ENCODE measurements at places on chromosomes 12 and 14. TPM values are rescaled to one million over a fixed set of nuclear protein-coding genes. Genes with fewer than 3 reads are reported as not detected.
A peak's percentile ranks its signal among the peaks of the same experiment; 100 is the strongest.

GRCh38 chr12:48157889-48158370 lies 615 bp upstream of the ASB8 start:
- H3K27me3 ChIP-seq = no peaks in the 10 kb centered on the region
- H3K4me3 ChIP-seq = peak overlapping the region; percentile 90
- H3K27ac ChIP-seq = peak overlapping the region; percentile 91

The NFE2 gene
- 0.40 TPM for total RNA-seq

GRCh38 chr12:74957231-74957630 lies 252.4 kb downstream of the KCNC2 start:
- H3K4me3 ChIP-seq = no peak overlapping the region
- no peaks in the 10 kb centered on the region for H3K4me1 ChIP-seq
- H3K36me3 ChIP-seq = no peaks in the 10 kb centered on the region
- H3K27ac ChIP-seq = no peak overlapping the region
- DNase-seq = no peak

DNA sequence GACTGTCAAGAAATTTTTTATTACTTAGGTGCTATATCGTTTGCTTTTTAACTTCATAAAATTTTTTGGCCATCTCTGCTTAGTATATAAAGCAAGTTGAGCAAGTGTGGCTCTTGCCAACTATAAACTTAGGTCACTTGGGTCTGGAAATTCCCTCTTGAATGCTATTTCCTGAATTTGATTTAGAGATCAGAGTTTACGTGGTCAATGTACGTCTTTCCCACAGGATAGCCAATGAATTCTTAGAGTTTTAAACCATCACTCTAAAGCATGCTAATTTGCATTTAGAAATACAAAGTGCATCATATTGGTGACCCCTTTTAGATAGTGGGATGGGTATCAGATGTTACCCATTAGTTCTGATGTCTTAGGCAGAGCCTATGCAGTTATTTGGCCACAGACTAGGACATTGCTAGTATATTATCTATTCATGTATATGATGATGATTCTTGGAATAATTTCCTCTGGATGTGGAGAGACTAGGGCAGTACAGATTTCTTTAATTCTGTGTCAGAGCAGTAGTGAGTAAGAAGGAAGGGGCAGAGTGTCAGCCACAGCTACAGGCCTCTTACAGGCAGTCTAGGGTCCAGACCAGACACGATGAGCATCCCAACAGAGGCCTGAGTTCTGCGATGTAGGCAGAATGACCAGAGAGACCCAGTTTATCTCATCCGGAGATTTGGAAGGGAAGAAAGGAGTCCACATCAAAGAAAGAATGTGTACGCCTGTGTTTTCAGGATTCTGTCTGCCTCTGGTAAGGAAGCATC lies 30.3 kb downstream of the SCN8A start:
- H3K27me3 ChIP-seq = peaks cover 11% of the 10 kb centered on the region
- peaks cover 8% of the 10 kb centered on the region for H3K4me1 ChIP-seq
- no peak overlapping the region for H3K4me3 ChIP-seq
- DNase-seq = no peak

DNA sequence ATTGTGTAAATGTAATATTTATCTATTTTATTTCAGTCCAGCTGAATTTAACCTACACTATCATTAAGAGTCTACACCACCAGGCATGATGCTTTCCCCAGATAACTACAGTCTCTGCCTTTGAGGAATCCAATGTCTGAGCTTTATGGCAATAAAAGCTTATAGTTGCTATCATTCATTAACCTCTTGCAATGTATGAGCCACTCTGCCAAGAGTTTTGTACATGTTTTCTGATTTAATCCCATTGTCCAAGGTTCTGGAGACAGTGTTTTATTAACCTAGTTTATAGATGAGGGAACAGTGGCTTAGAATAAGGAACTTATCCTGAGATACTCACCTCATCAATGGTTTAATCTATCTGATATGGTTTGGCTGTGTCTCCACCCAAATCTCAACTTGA lies 17.1 kb upstream of the KITLG start:
- no peak for DNase-seq
- no peak overlapping the region for H3K4me3 ChIP-seq
- H3K27ac ChIP-seq = no peak overlapping the region
- no peaks in the 10 kb centered on the region for H3K27me3 ChIP-seq

The KLRD1 gene
- total RNA-seq = not detected

DNA sequence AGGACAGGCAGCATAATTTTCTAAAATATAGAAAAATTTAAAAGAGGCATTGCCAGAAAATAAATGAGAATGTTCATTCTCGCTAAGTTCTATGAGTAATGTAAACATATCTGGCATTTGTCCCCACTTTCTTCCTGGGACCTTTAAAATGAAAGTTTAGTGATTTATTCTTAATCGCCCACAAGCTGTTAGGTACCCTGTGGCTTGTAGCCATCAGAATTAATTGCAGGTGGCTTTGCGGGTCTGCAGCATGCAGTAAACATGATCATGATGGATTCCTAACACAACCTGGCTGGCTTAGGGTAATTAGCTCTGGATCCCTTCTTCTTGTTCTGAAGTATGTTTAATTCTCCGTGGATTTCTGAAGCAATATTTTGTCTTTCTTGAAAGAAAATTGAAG lies 103.5 kb upstream of the FRMD6 start:
- peak overlapping the region; percentile 94 for H3K27ac ChIP-seq
- peaks cover 52% of the 10 kb centered on the region for H3K4me1 ChIP-seq
- H3K27me3 ChIP-seq = no peaks in the 10 kb centered on the region
- DNase-seq = no peak

GRCh38 chr12:94416613-94417012 lies 43.1 kb downstream of the CEP83 start:
- peaks cover 5% of the 10 kb centered on the region for H3K4me1 ChIP-seq
- no peak for DNase-seq
- peaks cover 2% of the 10 kb centered on the region for H3K36me3 ChIP-seq
- no peak overlapping the region for H3K4me3 ChIP-seq

DNA sequence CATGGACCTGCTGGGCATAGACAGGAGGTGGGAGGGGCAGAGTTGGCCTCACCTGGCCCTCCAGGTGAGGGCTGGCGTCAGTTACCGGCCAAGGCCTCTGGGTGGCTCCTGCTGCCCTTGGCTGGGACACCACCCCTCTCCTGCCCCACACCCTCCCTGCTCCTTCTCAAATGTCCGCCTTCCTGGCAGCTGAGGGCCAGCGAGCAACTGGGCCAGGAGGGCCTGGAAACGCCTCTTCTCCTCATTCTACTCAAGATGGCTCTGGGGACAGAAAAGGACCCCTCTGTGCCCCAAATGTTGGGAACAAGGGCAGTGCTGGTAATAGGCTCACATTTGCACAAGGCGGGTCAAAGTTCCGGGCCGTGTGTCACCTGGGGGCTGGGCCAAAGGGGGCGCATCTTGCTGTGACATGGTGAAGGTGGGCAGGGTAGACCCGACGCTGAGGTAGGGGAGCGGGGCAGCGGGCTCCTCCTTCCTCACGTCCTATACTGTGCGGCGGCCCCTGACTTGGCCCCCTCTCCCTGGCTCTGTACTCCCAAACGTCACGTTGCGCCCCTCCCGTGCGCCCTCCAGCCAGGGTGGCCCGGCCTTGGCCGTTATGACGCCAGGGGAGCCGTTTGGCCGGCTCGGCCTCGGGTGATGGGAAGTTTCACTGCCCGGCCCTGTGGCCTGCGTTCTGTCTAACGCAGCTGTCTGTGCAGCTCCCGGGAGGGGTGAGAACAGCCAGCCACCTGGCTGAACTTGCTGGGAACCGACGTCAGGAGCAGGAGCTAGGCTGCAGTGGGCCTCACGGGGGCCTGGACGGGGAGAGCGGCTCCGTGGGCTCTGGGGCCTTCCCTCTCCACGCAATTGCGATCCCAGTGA lies 18.0 kb upstream of the DLK1 start:
- H3K36me3 ChIP-seq = no peaks in the 10 kb centered on the region
- peak; percentile 70 for DNase-seq
- no peak overlapping the region for H3K27ac ChIP-seq
- H3K4me1 ChIP-seq = peaks cover 4% of the 10 kb centered on the region
- H3K27me3 ChIP-seq = peaks cover 11% of the 10 kb centered on the region

GRCh38 chr14:36971263-36971855 lies 201.0 kb downstream of the SLC25A21 start:
- peaks cover 43% of the 10 kb centered on the region for H3K4me1 ChIP-seq
- H3K36me3 ChIP-seq = no peaks in the 10 kb centered on the region
- no peak for DNase-seq
- no peaks in the 10 kb centered on the region for H3K27me3 ChIP-seq

- no peak overlapping the region for H3K4me3 ChIP-seq
- peaks cover 46% of the 10 kb centered on the region for H3K27me3 ChIP-seq
- H3K27ac ChIP-seq = no peak overlapping the region
- H3K36me3 ChIP-seq = no peaks in the 10 kb centered on the region
- no peaks in the 10 kb centered on the region for H3K4me1 ChIP-seq
Measured at GRCh38 chr12:132246997-132247717, 82.2 kb downstream of the GALNT9 start.

The LRRIQ1 gene
- total RNA-seq = 1.5 TPM

The CLEC4D gene
- total RNA-seq = not detected

The OLR1 gene
- total RNA-seq = 0.25 TPM

The NOS1 gene
- total RNA-seq = not detected

The SCARB1 gene
- 48.2 TPM for total RNA-seq

DNA sequence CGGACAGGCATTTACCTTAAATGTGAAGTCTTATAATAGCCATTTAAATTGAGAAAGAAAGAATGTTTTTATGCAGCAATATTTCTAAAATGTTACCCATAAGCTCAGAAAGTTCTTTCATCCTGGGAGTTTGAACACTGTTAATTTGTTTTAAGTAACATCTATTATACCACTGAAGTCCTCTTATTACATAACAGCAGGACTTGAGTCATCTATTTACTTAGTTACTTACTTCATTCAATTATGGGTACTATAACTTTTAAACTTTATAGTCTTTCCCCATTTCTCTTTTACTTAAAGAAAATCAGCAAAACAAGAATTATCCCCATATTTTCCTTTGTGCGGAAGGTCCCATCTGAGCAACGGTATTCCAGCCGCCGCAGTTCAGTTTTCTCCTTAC lies 473.1 kb downstream of the ETNK1 start:
- H3K27me3 ChIP-seq = no peaks in the 10 kb centered on the region
- no peak overlapping the region for H3K27ac ChIP-seq
- no peak for DNase-seq

DNA sequence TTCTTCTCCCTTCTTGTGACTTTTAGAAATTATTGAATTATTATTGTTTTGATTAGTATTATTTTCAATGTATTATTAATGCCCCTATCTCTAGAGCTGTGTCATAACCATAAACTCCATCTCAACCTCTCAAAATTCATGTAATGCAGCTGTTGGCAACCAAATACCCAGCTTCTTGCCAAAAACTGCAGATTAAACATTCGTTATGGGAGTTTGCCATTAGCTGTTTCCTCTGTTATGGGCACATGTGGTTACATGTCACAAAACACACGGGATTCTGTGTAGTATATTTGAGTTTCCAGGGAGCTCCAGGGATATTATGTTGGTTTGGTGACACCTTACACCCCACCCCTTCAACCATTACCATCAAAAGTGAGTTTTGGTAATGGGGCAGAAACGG lies 2.8 kb upstream of the ALX1 start:
- H3K27me3 ChIP-seq = no peaks in the 10 kb centered on the region
- H3K36me3 ChIP-seq = no peaks in the 10 kb centered on the region
- no peak overlapping the region for H3K27ac ChIP-seq

The MGAT4C gene
- not detected for total RNA-seq

DNA sequence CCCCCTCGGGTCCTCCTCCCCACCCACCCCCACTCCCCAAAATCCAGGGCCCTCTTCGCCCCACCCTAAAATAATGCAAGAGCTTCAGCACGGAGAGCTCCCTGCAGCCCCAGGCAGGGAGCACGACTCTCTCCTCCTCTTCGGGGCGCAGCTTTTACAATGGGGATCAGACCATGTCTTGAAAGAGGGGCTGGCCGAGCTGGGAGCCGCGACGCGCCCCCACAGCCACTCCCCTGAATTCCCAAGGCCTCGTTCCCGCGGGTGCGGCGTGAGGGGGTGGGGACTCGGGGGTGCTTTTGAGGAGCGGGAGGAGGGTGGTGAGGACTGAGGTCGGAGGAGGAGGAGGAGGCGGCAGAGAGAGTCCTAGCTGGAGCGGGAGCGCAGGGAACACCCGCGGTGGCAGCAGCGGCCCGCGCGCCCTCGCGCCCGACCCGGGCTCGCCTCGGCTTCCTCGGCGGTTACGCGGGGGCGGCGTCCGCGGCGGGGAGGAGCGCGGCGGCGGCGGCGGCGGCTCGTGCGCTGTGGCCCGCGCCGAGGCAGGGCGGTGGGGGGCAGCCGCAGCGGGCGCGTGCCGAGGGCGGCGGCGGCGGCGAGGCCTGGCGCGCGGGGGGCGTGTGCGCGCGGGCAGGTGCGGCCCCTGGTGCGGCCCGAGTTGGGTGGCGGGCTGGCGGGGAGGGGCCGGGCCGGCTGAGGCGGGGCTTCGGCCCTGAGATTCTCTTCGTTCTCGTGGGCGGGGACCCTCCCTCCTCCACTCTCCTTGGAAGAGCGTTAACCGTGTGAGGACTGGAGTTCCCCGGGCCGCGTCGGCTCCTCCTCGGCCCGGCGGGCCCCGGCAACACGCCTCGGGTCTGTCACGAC lies at the start of gene ANKS1B:
Gene ANKS1B (minus strand): TSS at position 666 of the 858 bp plus-strand sequence. CDS start 699 bp downstream, outside the sequence.
- peak within 1 kb of the TSS; percentile 89 for H3K4me3 ChIP-seq
- H3K27me3 ChIP-seq = no peaks in the 10 kb centered on the region

DNA sequence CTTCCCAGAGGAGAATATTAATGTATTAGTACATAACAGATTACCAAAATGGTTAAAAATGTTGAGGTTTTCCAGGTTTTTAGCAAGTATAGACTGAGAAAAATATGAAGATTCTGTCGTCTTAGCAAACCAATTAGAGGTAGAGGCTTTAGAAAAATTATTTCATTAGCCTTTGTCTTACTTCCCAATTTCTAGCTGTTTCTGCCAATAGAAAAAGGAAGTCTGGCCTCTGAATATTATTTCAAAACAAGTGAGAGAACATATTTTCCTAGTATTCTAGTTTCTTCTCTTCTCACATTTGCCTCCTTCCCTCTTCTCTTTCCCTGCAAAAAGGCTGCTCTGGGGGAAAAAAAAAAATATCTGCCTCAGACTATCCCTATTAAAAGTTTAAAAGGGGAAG lies 16.4 kb downstream of the IPO8 start:
- no peak overlapping the region for H3K4me3 ChIP-seq
- peaks cover 35% of the 10 kb centered on the region for H3K36me3 ChIP-seq
- no peaks in the 10 kb centered on the region for H3K4me1 ChIP-seq

GRCh38 chr14:75184039-75184438 lies 7.6 kb upstream of the TMED10 start:
- no peak for DNase-seq
- H3K36me3 ChIP-seq = no peaks in the 10 kb centered on the region
- H3K27me3 ChIP-seq = no peaks in the 10 kb centered on the region
- H3K4me3 ChIP-seq = no peak overlapping the region
